Astrocyte of the hippocampus (primary cell): ENCODE measurements at places on chromosomes 12 and 14.
A peak's percentile ranks its signal among the peaks of the same experiment; 100 is the strongest.

DNA sequence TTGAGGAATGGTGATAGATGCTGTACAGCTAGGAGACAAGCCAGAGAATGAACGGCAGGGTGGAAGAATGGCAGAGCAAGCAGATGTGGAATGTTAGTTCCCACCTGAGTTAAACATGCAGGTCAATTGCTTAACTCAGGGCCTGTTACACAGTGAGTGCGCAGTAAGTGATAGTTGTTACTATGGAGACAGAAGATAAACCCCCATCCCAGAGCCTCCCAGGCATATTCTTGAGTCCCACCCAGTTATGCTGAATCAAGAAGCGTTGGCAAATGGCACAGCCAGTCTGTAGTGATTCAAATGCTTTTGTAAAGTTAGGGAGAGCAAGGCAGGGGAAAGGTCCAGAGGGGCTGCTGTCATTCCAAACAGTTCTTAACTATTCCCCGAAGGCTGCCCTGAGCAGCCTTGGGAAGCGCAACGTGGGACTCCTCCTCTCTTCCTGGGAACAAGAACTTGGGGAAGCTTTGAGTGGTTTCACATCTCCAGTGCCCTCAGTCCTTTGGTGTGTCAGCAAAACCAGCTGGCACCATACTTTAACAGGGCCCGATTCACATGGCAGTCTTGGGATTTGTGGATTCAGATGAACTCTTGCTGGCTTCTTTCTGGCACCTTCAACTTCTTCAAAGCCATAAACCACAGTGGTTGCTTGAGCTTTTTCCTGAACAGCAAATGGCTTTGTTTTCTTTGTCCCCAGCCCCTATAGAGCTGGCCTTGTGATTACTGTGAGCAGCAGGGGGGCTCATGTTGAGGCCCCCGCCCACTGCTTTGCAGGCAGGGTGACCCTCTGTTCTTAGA lies 66.4 kb downstream of the PPM1A start:
- no peak for DNase-seq

GRCh38 chr14:77200406-77200985 lies 18.9 kb downstream of the TMEM63C start:
- no peak for DNase-seq

DNA sequence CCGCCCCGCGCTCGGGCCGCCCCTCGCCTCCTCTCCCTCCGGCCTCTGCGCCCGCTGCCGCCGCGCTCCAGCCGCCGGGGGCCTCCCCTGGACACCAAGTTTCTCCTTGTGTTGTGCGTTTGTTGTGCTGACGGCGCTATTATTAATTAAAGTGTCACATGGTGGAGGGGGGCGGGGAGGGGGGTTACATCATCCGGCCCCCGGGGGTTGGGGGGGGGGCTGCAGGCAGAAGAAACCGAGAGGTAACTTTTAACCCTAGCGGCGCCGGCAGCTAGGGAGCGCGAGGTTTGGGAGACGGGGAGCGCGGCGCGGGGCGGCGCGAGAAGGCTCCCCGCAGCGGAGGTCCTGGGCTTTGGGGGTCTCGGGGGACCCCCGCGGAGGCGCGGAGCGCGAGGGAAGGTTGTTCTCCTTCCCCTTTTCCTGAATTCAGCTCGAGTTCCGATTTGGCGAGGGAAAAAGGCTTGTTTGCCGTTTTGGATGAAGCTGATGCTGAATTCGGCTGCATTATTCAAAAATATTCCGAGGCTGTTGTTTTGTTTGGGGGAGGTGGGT lies at the start of gene HRK:
Gene HRK, minus strand, starts transcription at position 117 of the 552 bp plus-strand sequence. CDS start 134 bp downstream, outside the sequence.
- DNase-seq: no peak

DNA sequence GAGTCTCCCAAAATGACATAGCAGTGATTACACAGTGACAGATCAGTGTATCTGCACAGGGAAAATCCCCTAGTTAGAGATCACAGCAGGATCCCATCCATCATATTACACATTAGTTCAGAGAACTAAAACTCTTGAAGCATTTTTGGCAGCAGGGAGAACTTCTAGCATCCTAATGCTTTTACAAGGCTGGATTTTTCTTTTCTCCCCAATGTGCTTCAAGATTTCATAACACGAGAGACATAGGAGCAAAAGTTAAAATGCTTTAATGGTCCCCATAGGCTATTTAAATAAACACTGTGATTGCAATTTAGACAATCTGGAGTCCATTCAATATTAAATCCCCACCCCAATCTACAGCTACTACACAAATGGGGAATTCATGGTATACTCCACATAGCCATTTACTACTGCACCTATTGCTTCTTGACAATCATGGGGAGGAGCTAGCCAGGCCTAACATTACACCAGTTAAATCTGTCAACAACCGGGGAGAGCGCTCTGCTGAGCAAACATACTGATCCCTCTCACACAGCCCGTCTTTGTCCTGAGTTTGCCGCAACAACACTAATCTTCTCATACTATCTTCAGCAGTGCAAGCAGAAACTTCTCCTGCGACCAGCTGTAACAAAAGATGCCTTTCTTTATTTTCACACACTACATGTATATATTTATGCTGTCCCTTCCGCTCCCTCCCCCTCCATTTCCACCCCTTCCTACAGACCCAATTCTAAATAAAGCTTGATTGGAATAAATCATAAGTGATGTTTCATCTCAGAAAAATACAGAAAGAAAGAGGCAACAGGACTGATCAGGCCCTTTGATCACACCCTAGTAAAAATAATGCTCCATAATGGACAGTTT lies 120.3 kb upstream of the SOX5 start:
- peak; percentile 16 for DNase-seq

DNA sequence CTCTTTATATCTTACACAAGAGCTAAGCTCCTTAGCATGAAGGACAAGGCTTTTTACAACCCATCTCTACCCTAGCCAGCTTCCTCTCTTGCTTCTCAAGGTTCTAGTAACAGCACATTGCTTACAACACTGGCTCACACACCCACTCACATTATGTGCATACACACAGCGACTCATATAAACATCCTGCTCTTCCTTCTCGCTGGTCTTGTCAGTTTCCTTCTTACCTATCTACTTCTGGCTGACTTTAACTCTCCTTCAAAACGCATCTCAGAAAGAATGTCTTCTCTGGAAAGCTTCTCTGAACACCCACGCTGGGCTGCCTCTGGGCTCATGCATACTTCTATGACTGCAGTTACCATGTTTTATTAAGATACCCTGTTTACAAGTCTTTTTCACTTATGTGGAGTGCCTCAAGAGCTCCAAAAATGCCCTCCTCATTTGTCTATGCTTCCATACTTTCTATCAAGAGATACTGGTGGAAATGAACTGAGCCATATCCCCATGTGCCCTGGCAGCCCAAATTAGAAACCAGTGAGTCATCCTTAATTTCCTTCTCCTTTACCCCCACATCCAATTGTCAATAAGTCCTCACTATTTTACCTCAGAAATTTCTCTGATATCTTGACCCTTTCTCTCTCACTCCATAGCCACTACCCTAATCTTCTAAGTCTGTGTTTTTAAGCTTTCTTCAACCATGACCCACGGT lies 126.9 kb upstream of the KRAS start:
- DNase-seq: peak; percentile 3

DNA sequence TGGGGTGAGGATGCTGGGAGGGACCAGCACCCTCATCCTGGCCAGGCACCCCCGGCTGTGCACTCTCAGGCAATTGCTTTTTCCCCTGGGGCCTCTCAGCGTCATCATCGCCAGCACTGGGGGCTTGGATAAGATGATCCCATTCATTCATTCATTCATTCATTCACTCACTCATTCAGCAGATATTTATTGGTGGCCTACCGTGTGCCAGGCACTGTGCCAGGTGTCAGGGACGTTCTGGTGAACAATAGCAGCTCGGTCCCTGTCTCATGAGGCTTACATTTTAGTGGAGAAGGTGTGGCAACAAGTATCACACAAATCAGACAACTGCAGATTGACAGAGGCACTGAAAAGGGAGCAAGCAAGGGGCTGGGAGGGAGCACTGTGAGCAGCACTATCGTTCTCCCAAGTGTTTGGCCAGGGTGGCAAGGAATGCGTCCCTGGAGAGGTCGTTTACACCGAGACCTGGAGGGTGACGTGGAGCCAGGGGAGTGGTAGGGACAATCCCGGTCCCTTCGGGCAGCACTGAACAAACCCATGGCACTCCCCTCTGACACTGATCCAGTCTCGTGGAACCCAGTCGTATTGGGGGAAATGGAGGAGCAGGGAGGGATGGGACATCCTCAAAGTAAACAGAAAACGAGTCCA lies 124.1 kb downstream of the PAPOLA start:
- no peak for DNase-seq

- DNase-seq: no peak
Observed at GRCh38 chr12:1469070-1469469, 125.3 kb downstream of the FBXL14 start.

GRCh38 chr12:94590428-94590827 lies 59.9 kb downstream of the TMCC3 start:
- no peak for DNase-seq

DNA sequence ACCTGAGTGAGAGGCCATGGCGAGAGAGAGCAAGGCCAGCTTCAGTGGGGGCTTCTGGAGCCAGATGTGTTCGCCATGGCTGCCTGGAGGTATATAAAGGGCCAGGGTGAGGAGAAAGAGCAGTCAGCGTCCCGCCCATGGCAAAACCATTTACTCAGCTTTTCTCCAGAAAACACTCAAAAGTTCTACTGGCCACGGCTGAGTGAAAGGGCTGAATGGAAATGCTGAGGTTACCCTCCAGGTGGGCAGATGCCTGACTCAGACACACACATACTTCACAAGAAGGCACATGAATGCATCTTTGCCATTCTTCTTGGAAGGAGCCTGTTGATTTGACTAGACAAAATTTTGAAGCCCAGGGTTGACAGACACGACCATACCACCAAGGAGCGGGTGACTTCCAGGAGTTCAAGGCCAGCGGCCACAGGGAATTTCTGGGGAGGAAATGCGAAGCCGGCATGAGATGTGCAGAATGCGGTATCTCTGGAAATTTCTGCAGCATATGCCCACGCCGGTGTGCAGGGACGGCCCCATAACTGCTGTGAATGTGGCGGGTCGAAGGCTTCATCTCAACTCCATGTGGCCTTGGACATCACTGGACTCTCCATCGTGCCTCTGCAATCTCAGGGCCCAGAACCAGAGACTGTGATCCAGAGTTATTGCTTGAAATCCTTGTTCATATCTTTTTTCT lies at the start of gene IL31:
Gene IL31, minus strand, starts transcription at position 67 of the 691 bp plus-strand sequence. Its CDS starts 49 bp downstream, at position 18.
- DNase-seq: no peak

- DNase-seq: no peak
Observed at GRCh38 chr12:79227091-79227490, 362.5 kb downstream of the SYT1 start.

DNA sequence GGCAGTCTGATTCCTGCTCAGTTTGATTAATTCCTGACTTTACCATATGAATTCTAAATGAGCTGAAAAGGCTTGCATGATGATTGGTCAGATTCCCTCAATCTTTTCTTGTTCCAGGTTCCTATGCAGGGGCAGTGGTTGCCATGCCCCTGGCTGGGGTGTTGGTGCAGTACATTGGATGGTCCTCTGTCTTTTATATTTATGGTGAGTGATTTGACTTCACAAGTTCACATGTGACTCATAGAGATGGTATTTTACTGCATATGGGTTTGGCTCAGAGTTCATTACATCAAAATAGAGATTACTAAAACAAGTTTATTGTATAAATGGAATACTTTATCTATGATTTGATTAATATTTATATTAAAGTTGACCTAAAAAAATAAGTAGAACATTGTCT lies 44.8 kb downstream of the SLC17A8 start:
- peak; percentile 63 for DNase-seq

GRCh38 chr14:67762051-67762450 lies 54.3 kb downstream of the ZFYVE26 start:
- no peak for DNase-seq

- no peak for DNase-seq
Observed at GRCh38 chr14:23638414-23639047, 2.4 kb downstream of the DHRS2 start.

DNA sequence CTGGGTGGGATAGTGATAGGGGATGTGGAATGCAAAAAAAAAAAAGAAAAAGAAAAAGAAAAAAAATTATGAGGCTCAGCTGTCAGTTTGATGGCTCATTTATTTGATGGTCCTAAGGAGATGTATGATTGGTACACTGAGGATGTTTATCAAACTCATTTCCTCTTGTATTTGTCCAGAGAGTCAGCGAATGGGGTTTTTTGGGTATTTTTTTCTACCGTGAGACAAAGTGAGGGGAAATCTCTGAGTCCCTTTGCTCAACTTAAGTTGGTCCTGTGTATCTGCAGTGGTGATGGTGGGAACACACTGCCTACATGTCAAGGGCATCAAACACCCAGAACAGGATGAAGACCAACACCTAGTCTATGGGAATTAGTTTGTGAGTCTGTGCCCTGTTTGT lies 176.9 kb upstream of the HIF1A start:
- no peak for DNase-seq

DNA sequence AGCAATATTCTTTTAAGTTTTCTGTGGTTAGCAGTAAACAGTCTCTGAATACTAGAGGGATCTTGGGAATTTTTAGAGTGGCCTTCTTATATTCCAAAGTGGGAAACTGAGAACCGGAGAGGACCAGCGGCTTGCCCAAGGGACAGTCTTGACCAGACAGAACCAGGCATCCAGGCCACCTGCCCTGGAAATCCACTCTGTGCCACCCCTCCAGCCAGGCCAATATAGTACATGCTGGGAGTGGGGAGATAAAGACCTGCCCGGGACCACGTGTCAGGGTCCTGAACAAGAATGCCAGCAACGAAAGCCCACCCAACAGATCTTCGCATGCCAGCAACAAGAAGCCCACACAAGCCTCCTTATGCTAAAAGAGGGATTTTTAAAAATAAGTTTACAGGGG lies 49.4 kb upstream of the RIN3 start:
- no peak for DNase-seq

DNA sequence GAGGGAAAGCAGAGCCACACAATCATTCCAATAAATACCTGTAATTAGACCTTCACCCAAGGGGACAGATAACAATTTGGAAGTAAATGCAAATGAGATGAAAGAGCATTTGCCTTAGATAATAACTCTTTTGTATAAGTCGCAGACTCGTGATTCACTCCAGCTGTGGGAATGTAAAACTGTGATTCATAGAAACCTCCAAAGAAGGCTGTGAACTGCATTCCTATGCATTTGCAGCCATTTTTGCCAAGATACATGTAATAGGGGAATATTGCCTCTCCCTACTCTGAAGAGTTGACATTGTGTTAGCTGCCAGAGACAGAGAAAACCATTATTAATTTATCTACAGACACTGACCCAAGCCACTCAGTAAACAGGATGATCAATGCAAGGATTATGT lies 181.9 kb upstream of the ARHGAP5 start:
- peak; percentile 59 for DNase-seq

DNA sequence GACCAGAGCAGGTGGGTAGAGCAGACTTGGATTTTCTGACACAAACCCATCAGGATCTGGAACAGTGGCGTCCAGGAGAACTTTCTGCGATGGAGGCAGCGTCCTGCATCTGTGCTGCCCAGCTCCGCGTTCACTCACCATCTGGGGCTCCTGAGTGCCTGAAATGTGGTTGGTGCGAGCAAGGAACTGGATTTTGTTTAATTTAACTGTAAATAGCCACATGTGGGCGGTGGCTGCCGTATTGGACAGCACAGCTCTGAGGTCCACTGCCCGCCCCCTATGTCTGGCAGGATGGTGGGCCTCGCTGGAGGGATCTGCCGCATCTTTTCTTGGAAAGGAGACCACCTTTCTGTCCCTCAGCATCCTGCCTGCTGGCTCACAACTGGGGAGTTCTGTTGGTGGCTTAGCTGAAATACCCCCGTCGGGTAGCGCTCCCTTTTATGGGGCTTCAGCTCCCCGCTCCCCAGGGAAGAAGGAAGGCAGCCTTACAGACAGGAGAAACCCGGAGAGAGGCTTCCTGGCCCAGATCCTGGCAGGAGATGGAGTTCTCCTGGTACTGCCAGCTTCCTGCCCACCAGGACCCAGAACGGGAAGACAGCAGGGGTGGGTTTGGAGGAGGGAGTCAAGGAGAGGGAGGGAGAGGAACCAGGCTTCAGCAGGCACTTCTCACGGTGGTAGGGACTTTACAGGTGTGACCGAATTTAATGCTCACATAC lies 184.9 kb upstream of the PRMT8 start:
- no peak for DNase-seq
